Pons (tissue), 1 donor: ENCODE measurements at places on chromosomes 2 and 18.

GRCh38 chr2:152542995-152543481 is 174.2 kb downstream of the PRPF40A start:
- peak; percentile 97 for DNase-seq

- DNase-seq: no peak
These were observed 57.9 kb downstream of the EPC2 start for GRCh38 chr2:148702475-148702874.

DNA sequence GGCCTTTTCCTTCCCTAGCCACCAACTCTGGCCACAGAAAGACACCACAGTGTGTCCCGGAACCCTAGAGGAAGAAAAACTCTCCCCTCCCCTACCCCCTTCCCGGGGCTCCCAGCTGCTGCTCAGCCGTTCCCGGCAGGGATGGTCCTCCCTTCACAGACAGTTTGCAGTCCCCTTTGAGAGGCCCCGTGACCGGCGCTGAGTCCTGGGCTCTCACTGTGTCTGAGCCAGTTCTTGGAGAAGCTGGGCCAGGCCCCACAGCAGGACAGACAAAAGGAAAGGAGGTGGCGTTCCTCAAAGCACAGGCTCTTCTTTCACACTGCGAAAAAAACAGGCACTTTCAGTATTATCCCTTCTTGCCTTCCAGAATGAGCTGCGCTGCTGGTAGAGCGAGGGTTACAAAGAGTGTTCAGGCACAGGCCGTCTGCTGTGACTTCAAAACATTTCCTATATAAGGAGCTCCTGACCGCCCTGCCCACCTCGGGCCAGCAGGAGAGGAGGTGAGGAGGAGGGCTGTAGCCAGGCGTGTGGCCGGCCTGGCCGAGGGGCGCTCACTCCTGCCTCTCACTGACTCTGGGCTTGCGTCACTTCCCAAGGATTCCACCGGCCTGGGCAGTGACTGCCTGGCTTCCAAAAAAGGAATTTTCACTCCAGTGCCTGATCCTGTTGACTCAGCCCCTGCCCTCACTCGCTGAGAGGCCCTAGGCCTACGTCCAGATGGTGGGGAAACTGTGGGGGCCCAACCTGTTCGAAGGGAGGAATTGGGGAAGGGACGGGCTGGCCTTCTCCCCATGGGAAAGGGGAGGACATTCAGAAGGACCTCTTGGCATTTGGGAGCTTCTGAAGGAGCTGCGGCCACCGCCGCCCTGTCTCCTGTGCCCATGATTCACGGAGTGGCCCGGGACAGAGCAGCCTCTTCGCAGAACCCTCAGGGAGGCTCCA is 24.9 kb downstream of the CIDEA start:
- peak; percentile 16 for DNase-seq

DNA sequence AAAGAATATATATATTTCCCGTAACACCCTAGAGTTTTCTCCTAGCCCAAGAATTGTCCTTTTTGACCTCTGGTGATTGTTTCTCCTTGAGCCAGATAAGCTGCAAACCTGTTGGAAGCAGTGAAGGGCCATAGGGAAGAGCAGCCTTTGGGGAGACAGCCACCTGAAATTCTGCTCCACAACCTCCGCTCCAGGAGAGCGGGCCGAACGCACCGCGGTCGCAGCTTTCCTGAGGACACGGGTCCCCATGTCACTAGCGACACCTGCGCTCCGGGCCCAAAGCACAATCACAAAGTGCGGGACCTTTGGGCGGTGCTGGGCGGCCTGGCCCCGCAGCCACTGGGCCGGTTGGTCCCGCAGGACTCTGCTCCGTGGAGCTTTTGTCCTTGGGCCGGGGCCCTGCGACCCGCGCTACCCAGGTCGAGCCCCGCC is 557 bp upstream of the DSG2 start:
- no peak for DNase-seq

GRCh38 chr2:101232770-101233169 is 19.9 kb upstream of the CNOT11 start:
- no peak for DNase-seq

DNA sequence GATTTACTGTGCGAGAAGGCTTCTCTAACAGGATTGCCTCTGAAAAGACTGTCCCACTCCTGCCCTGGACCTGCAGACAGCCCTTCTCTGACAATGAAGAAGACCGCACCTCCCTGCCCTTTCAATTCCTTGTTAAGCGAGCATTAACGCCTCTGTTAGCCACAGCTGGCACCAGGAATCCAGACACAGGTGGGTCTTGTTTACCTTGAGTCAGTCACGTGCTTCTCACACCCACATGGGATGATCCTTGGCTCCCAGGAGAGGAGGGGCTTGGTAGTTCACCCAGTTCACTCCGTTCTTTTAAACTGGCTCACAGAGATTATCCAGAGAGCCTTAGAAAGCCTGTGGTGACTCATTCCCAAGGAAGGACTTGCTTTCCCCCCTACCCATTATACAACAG is 410.5 kb upstream of the MEIS1 start:
- DNase-seq: no peak
